ENCODE measurements at places on chromosomes 4 and X. TPM values are rescaled to one million over a fixed set of nuclear protein-coding genes. Genes with fewer than 3 reads are reported as not detected.

- DNase-seq, result peak; percentile 33
Observed at GRCh38 chr4:140095694-140096482, 58.1 kb downstream of the MAML3 start.

DNA sequence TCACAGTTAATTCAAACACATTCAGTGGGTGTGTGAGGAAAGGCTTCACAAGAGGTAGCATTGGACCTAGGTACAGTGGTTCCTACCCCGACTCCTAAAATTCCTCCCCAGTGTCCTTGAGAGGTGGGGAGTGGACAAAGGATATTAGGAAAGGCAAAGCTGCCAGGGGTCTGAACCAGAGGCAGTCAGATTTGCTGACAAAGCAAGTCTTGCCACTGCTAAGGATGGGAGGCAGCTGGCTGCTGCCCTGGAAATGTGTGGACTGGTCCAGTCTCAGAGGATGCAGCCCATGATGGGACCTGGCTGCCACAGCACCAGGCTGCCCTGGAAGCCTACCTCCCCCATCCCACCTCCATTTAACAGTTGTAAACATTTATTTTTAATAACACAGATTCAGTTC, 4.1 kb upstream of the PHF8 start:
- no peak for DNase-seq

- no peak for DNase-seq
Observed at GRCh38 chr4:17315459-17315858, 196.4 kb downstream of the QDPR start.

The MAGEC2 gene
- total RNA-seq, result not detected
